Activated naive CD4-positive, alpha-beta T cell (primary cell): ENCODE measurements at places on chromosomes 5 and 9.

- no peak for DNase-seq
Measured at GRCh38 chr5:170752257-170753215, 31.0 kb upstream of the GABRP start.

DNA sequence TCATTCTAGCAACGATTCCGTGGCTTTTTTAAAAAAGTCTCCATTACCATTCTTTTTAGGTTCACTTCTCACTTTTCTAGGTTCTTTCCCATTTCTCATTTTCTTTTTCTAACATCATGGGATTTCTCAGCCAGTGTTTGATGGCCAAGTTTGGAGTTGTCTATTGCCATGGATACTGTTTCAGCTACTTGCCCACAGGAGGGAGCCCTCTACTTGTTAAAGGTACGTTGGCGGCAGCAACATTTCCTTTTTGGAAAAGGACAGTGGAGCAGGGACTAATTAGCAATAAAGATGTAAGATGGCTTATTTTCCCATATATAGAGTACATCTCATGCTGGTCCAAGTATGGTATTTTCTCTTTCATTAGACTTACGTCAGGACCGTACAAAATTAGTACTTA lies 2257.5 kb upstream of the C9orf72 start:
- DNase-seq: no peak

- DNase-seq: no peak
Measured at GRCh38 chr5:160082614-160083500, 36.4 kb downstream of the PWWP2A start.

DNA sequence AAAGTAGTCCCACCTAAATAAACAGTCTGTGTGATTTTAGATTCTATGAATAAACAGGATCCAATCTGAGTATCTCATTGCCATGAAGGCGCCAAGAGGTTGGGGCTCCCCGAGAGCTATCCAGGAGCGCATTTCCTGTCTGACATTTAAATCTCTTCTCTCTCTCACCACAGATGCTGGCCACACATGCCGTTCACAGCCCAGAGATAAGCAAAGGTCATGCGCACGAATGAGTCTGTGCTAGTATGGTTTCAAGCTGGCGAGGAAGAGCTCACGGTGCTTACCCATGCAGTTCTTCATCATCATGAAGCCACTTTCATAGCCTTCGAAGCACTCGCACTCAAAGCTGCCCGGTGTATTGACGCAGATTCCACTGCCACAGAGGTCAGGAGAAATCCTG lies 199.4 kb downstream of the FBN2 start:
- no peak for DNase-seq

DNA sequence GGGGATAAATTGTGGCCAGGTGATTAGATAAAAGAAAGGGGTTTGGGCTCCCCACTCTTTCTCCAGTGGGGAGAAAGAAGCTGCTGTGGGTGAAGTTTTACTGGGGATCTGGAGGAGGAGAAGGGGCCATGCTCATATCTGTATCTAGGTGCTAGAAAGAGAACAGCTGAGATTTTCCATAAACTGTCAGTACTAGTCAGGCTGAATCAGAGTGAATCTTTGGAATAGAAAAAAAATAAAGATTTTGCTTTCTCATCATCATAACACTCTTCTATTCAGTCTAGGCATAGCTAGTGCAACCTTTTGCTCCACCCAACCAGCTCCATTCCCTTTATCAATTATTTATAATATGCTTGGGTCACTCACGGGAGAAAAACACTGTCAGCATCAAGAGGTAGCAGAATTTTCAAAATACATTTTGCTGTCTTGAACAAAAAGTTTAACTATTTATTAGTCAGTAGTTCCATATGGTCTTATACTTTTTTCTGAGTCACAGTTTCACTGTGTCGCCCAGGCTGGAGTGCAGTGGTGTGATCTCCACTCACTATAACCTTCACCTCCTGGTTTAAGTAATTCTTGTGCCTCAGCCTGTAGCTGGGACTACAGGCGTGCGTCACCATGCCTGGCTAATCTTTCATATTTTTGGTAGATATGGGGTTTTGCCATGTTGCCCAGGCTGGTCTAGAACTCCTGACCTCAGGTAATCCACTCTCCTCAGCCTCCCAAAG lies 21.3 kb upstream of the ERMP1 start:
- DNase-seq: no peak

DNA sequence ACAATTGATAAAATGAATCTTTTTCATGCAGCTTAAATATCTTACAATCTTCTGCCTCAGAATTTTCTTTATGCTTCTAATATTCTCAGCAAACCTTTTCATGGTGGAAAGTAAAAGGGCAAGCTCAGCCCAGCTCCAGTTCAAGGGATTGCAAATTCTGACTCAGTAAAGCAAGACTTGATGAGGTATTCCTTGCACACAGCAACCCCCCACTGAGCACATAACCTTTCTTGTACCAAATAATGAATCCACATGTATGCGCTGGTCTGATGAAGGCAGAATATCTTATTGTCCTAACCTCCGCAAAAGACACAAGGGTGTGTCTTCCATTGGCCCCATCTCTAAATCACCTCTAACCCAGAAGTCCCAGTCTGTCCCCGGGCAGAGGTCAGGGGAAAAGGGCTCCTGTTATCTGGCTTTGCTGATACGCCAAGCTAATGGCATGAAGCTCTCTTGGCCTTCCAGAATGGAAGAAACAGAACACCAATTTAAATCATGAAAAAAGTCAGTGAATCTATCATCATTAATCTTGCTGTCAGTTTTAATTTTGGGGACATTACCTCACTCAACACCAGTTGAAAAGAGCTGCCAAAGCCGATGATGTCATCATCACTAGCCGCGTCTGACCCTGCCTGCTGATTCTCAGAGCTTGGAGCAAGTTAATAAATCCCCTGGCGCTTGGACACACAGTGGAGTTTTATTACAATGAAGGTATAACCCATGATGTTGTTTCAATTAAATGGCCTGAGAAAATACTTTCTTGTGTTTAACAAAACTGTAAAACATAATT lies 592.5 kb upstream of the CLINT1 start:
- DNase-seq: no peak

DNA sequence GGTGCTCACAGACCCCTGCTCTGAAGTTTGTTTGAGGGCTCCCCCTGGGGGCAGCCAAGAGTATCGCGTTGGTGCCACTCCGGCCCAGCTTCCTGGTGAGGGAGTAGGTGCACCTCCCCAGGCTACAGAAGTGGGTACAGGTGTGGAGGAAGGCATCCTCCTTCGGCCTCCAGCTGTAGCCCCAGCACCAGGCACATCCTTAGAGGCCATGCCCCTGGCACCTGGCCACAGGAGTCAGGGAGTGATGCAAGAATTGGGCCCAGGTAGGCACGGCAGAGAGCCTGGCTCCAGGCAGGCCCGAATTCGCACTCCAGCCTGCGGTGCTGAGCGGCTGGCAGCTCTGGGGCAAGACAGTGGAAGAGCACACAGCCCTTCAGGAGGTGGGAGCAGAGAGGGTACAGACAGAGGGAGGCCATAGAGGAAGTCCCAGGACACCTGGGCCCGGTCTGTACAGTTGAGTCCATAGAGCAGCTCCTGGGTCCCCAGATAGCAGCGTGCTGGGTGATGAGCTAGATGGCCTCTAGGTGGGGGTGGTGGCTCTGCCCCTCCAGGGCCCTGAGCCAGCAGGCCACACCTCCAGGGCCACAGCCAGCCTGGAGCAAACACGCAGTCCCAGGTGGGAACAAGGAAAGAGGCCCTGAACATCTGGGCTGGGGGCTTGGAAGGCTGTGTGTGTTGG lies 2.4 kb downstream of the SAPCD2 start:
- peak; percentile 69 for DNase-seq

DNA sequence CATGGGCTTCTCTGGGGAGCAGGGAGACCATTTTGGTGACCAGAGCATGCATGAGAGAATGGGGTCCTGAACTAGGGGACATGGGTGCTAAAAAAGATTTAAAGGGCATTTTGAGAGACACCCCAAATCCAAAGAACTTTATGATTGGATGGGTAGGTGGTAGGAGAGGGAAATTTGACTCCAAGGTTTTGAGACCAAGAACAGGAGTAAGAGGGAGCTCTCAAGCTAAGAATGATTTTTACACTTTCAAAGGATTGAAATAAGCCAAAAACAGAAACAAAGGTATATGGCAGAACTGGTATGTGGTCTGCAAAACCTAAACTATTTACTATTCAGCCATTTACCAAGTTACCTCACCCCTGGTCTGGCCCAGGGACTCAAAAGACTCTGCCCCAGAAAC lies 318.2 kb upstream of the CLINT1 start:
- no peak for DNase-seq

GRCh38 chr9:95420518-95420917 lies 96.3 kb downstream of the PTCH1 start:
- no peak for DNase-seq

DNA sequence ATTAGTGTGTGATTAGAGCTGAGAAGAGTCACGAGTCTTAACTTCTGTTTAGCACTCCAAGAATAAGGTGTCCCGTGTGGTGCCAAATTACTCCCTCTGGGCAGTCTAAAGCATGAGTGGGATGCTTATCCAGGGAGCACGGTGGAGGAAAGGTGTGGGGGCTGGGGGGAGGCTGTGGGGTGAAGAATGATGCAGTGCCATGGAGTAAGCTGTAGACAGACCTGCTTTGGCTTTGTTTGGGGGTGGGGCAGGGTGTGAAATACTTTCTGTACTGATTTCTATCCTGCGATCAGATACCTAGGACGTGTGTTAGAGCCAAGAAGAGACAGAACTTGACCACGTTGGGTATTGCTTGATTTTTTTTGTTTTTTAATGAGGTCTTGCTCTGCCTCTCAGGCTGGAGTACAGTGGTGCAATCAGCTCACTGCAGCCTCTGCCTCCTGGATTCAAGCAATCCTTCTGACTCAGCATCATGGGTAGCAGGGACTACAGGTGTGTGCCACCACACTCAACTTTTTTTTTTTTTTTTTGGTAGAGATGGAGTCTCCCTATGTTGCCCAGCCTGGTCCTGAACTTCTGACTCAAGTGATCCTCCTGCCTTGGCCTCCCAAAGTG lies 232.8 kb downstream of the MAN2A1 start:
- no peak for DNase-seq

DNA sequence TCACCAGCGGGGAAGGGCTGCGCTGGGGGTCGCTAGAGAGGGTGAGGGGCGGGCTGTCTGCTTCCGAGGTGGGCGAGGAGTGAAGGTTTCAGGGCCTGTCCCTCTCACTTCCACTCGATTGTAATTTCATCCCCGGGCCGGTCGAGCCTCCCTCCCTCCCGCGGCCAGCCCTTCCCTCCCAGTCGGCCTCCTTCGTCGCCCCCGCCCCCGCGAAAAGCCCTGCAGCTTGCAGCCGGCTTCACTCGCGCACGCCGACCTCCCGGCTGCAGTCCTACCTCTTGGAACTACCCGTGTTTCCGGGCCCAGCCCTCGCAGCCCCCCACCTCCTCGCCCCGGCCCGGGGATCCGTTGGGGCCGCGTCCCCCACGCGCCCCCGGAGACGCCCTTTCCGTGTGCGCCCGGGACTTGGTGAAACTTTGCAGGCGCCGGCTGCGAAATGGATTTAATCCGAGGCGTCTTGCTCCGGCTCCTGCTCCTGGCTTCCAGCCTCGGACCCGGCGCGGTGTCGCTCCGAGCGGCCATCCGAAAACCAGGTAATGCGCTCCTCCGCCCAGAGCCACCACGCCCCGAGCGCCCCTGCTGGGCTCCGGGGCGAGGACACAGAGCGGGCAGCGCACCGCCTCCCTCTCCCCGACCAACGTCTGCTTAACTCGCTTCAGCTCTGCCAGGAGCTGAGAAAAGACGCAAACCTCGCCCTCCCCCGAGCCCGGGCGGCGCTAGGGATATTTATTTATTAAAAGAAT lies at the start of gene EGFLAM:
Gene EGFLAM (plus strand): TSS at position 241 of the 743 bp plus-strand sequence. CDS start 196 bp downstream, at position 437.
- DNase-seq: no peak

GRCh38 chr5:171984748-171985419 lies 21.6 kb downstream of the FBXW11 start:
- no peak for DNase-seq

- DNase-seq: no peak
Measured at GRCh38 chr5:111386832-111387162, 125.5 kb downstream of the STARD4 start.

DNA sequence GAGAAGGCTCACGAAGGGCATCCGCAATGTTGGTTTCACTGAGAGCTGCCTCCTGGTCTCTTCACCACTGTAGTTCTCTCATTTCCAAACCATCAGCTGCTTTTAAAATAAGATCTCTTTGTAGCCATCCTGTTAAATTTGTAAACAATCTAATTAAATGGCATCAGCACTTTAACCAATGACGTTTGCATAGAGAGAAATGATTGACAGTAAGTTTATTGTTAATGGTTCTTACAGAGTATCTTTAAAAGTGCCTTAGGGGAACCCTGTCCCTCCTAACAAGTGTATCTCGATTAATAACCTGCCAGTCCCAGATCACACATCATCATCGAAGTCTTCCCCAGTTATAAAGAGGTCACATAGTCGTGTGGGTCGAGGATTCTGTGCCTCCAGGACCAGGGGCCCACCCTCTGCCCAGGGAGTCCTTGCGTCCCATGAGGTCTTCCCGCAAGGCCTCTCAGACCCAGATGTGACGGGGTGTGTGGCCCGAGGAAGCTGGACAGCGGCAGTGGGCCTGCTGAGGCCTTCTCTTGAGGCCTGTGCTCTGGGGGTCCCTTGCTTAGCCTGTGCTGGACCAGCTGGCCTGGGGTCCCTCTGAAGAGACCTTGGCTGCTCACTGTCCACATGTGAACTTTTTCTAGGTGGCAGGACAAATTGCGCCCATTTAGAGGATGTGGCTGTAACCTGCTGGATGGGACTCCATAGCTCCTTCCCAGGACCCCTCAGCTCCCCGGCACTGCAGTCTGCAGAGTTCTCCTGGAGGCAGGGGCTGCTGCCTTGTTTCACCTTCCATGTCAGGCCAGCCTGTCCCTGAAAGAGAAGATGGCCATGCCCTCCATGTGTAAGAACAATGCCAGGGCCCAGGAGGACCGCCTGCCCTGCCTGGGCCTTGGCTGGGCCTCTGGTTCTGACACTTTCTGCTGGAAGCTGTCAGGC lies 16.6 kb downstream of the SQSTM1 start:
- no peak for DNase-seq

GRCh38 chr9:127353882-127354281 lies 43.1 kb upstream of the SLC2A8 start:
- no peak for DNase-seq

- DNase-seq: no peak
Measured at GRCh38 chr9:76729980-76730737, 34.1 kb upstream of the PCA3 start.

DNA sequence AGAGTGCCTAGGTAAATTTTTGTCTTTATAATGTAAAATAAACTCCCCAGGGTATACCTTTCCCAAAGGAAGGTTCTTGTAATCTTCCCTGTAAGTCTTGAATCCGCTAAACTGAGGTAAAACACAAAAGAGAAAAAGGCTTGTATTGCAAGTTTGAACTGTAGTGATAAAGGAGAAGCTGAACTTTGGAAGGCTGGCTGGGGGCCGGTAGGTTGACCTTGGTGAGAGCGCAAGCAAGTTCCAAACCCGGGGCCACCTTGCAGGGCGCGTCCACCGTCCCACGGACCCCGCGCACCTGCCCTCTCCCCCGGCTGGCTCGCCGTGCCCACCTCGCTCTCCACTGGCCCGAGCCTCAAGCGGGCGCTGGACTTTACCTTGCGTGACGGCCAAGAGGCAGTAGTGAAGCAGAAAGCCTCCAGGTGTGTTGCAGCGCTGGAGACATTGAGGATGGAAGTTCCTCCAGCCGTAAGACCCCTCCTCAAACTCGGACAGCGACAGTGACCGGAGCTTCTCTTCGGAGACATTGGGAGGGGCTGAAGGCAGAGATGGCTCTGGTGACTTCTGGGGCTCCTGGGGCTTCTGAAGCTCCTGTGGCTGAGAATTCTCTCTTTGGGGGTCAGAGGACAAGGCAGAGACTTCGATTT lies 428 bp downstream of the SLCO4C1 start:
- no peak for DNase-seq
